ENCODE measurements at places on chromosomes 12 and 14.

DNA sequence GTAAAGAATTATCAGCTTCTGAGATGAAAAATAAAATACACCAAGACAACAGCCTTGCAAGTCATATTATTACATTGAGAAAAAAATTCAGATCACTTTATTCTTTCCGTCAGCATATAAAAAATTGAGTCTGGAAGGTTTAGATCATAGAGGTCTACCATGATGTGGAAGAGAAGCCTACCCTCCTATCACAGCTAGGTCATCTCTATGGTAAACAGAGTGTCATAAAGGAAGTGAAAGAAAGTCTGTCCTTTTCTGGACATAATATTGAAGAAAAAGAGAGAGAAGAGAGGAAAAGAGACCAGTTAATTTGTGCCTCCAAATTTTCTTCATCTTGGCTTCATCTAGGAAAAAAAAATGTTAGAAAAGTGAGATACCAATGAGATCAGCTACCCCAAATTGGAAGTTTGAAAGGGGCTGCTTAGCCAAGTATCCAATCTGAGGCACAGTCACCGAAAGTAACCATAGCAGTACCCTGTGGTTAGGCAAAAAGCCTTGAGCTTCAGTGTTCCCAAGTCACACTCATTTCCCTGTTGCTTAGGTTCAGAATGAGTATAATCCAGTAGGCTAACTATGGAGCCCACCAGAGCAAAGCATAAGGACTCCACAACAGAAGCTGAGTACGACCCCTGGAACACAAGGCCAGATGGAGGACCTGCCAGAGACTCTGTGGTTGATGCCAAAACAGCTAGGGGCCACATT is 38.1 kb downstream of the DUSP6 start:
- no peak for DNase-seq

GRCh38 chr14:60094306-60094897 is 2.7 kb downstream of the PCNX4 start:
- no peak for DNase-seq

DNA sequence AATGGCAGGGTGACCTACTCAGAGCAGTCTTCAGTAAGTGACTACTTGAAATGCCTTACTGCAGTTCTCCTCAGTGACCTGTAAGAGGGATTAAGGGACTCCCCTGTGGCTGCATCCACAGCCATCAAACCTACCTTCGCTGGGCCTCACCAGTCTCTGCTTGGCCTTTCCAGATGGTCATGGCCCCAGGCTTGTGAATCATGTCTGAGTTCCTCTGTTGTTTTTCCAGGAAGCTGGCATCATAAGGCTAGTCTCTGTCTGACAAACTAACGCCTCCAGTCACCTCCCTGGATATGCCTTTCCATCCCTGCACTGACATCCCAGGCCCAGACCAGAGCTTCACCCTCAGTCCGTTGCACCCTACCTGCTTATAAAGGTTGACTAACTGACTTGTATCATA is 14.0 kb downstream of the RNASE2 start:
- DNase-seq = no peak

GRCh38 chr14:57295239-57295638 is 26.5 kb downstream of the AP5M1 start:
- no peak for DNase-seq

- no peak for DNase-seq
Observed at GRCh38 chr14:65019944-65020566, 33.4 kb downstream of the FNTB start.

DNA sequence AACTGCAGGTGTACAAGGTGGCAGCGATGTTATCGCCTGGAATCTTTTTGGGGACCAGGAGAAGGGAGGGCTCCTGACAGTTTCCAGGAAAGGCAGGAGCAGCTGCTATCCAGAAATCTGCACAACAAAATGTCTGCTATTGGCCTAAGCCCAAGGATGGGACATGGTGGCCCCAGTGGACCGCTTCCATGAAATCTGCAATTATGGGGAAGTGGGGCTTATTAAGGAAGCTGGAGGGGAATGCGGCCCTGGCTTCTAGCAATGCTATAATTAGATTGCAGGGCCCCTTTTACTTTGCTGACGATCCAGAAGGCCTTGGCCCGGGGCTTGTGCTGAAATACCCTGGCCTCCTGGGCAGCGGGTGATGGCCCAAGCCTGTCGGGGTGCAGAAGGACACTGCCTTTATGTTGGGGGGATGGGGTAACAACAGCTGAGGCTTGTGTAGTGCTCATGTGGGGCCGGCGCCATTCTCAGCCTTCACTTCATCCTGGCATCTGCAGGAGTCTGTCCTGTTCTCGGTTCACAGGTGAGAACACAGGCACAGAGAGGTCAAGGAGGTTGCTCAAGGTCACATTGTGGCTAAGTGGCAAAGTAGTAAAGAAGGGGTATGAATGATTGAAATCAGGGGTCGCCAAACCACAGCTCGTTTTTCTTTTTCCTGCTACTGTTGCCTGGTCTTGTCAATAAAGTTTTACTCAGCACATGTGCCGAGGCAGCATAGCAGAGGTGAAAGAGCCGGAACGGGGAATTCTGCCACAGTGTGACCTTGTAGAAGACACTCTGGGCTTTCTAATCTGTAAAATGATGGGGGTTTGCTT is 153.5 kb downstream of the RBM19 start:
- DNase-seq = no peak

DNA sequence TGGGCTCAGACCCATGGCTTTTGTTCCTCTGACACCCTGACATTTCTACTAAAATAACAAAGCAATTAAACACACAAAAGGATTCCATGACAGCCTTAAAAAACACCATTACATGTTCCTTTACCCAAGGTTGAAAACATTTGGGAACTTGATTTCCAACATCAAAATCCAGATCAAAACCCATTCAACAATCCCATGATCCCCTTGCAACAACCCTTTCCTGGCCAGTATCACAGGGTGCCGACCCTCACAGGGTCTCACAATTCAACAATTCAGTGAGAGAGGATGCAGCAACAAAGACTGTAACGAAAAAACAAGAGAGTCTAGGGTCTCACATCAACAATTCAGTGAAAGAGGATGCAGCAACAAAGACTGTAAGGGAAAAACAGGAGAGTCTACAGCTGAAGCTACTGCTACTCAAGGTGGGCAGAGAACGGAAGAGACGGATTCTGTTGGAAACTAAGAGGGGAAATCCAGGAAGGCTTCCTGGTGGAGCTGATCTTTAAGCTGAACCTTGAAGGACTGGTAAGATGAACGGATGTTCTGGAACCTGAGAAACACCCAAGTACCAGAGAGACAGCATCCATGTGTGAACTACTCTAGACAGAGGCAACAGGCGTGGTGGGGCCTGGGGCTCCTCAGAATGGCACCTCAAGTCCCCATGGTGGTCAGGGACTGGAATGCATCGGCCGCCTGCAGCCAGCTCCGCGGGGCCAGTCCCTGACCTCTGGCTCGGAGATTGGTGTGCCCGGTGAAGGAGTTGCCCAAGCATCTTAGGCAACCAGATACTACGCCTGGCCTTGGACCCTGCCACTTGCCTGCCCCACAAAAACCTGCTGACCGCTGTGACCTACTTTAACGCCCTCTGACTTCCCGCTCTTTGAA is 22.7 kb upstream of the ZFP36L1 start:
- no peak for DNase-seq

DNA sequence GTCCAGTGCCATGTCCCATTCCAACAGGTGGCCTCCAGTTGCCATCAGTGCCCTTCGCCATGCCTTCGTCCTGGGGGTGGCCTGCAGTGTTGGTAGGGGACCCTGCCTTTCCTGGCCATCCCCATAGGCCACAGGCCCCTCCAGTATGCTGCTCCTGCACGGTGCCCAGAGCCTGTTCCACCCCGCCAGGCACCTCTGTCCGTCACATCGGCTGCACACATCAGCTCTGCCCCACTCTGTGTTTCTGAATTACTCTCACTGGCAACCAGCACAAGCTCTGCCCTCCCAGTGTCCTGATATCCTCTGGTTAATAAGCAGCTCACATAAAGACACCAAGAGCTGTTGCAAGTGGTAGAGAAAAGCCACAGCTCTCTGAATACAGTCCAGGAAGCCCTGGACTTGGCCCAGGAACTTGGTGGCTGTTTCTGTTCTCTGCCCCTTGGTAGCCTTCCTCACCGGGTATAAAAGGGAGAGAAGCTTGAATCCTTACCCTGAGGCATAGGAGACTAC is 31.3 kb upstream of the ATP2A2 start:
- no peak for DNase-seq

- no peak for DNase-seq
Observed at GRCh38 chr14:94373708-94374107, 14.7 kb downstream of the SERPINA1 start.

- peak; percentile 15 for DNase-seq
Observed at GRCh38 chr12:119544765-119545625, 48.6 kb upstream of the TMEM233 start.

- no peak for DNase-seq
Observed at GRCh38 chr12:126537961-126538530, 1472.8 kb downstream of the AACS start.

GRCh38 chr12:64635356-64635998 is 25.2 kb downstream of the RASSF3 start:
- DNase-seq = no peak

GRCh38 chr12:115776399-115776798 is 501.1 kb downstream of the MED13L start:
- DNase-seq = no peak

DNA sequence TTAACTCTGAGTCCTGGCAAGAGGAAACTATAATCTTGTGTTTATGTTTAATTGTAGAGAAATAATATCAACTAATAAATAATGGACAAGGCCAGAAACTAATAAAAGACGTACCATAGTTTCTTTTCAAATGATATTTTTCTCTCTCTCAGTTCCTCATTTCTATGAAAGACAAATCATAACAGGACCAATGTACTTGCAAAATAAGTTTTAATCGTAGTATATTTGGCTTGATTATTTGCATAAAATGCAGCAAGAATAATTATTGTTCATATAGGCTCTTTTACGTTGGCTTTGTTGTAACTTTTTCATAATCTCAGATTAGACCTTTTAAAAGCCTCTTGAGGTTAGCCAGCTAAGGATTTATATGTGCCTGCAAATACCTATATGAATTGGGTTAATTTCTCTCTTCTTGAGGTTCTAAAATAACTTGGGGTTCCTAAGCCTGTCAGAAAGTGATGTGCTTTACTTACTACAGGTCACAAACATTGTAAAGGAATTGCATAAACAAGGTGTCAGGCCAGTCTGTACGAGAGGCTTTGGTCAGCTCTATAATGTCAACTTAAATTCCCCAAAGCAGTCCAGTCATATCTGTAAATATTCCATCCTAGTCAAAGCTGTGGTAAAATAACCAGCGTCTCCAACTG is 152.8 kb upstream of the PTPRQ start:
- DNase-seq = no peak

DNA sequence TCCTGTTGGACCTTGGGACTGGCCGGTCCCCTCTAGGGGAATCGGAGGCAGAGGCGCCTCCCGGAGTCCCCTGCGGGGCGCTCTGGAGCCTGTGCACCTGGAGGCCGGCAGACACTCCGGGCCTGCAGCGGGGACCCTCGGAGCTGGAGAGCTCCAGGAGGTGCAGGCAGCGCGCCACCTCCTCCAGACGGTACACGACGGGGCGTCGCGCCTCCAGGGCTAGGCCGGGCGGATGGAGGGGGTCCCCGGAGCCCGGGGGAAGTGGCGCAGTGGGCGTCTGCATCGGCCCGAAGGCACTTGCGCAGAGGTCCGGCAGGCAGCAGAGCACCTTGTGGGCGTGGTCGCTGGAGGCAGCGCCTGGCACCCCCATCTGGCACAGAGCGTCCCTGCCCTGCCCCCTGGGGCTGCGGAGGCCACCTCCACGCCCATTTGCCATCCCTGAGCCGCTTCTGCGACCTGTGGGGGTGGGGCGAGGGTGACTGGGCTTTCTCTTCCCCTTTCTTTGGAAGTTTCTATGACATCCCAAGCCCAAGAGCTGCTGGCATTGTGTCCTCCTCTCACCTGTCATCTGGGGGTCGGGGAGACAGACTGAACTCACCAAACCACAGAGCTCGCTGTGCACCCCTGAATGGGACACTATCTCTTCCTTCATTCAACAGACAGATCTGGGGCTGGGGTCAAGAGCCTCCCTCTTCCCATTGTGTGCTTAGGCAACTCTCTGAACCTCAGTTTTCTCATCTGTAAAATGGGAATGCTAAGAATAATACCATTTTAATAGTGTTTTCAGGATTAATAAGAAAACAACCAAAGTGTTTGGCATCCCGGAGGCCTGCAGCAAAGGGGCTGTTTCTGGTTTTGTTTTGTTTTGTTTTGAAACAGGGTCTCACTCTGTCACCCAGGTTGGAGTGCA is 37.5 kb upstream of the CORO1C start:
- peak; percentile 1 for DNase-seq

DNA sequence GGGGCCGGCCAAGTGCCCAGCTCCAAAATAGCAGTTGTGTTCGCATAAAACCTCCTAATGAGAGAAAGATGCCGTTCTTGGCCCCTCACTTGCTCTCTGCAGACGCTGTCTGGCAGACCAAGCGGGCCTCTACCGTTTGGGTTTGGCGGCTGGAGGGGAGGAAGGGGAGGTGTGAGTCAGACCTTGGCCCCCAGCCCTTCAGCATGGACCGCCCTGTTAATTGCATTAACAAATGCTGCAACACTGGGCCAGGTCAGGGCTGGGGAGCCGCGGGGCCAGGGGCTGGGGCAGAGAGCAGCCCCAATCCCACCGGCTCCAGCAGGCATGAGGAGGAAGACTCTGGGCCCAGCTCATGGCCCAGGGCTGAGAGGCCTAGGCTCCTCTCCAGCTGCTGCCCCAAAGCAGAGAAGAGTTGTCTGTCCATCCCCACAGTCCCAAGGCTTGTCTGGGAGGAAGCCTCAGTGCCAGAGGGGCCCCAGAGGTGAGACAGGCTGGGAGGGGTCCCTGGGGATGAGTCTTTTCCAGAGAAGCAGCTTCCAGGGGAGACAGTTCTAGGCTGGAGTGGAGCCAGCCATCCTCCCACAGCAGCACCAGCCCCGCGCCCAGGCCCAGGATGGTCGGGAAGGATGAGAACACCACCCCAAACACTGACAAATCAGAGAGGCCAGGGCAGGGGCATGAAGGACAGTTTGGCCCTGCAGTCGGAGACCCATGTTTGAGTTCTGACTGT is 16.9 kb downstream of the LTBP2 start:
- DNase-seq = no peak

- DNase-seq = no peak
Observed at GRCh38 chr14:23444314-23444713, 8.9 kb upstream of the MYH7 start.

DNA sequence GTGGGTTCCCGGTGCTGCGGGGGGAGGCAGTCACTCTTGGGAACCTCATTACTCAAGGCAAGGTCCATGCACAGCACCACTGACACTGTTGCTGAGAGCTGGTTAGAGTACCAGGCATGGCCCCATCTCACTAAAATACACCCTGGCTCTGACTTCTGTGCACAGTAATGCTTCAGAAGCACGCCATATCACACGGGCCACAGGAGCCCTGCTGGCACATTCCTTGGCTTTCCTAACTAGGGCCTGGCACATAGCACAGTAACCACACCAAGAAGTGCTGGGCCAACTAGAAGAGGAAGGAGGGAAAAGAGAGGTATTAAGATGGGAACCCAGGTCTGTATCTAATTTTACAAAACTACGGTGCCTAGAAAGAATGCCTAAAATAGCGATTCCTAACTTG is 13.5 kb upstream of the RAB35 start:
- DNase-seq = no peak

- DNase-seq = no peak
Observed at GRCh38 chr14:100425429-100425827, 102.3 kb downstream of the SLC25A47 start.

- no peak for DNase-seq
Observed at GRCh38 chr14:67151082-67151666, 38.1 kb upstream of the GARIN2 start.

Measured in stimulated activated CD8-positive, alpha-beta memory T cell treated with anti-CD3 and anti-CD28 coated beads, Interleukin-7, amount 100 ng/mL, for 4 hours (primary cell).